ENCODE measurements at places on chromosomes 12 and 14.

GRCh38 chr12:14931359-14931758 lies 7.0 kb downstream of the ERP27 start:
- no peak overlapping the region for H3K4me3 ChIP-seq
- H3K27ac ChIP-seq: no peak overlapping the region
- no peaks in the 10 kb centered on the region for H3K4me1 ChIP-seq
- peaks cover 5% of the 10 kb centered on the region for H3K36me3 ChIP-seq
- no peak for DNase-seq

GRCh38 chr14:71267007-71267513 lies 359.8 kb downstream of the PCNX1 start:
- peaks cover 22% of the 10 kb centered on the region for H3K36me3 ChIP-seq
- H3K4me1 ChIP-seq: peaks cover 44% of the 10 kb centered on the region
- peak overlapping the region; percentile 79 for H3K4me3 ChIP-seq

GRCh38 chr12:12999271-12999958 lies 650 bp downstream of the HEBP1 start:
- peaks cover 6% of the 10 kb centered on the region for H3K27me3 ChIP-seq
- H3K27ac ChIP-seq: no peak overlapping the region
- H3K4me1 ChIP-seq: peaks cover 33% of the 10 kb centered on the region
- peak overlapping the region; percentile 92 for H3K4me3 ChIP-seq
- no peak for DNase-seq

DNA sequence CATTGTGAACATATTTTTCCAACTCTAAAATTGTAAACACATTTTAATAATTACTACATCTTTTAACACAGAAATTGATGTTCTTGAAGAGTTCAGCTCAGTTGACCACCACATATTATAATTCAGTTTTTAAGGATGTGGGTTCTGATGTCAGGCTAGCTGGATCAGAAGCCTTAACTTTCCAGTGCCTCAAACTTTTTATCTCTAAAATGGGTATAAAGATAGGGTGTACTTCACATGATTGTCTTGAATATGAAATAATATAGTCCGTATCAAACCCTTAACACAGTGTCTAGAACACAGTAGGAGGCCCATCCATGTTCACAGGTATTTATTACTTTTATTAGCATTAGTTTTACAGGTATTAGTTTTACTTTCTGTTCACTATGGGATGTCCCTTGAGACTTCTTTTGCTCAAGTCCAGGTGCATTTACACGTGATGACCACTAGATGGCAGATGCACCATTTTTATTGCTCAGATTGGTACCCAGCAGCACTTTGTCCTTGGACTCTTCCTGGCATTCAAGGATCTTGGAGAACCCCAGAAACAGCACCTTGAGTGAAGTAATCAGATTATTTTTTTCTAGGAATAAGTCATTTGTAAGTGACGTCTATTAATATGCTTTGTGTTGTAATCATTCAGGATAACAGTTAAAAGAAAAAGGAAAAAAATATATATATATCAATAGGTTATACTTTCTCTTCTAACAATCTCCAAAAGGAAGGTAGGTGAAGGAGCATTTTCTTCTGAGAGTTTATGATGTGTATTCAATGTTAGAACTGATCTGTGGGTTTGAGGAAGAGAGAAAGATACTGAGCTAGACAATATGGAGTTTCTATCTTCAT lies 580.2 kb downstream of the ETNK1 start:
- no peak overlapping the region for H3K4me3 ChIP-seq
- peaks cover 10% of the 10 kb centered on the region for H3K27me3 ChIP-seq
- no peak for DNase-seq
- no peaks in the 10 kb centered on the region for H3K36me3 ChIP-seq

- H3K27ac ChIP-seq: no peak overlapping the region
- H3K36me3 ChIP-seq: no peaks in the 10 kb centered on the region
- DNase-seq: no peak
- H3K4me3 ChIP-seq: no peak overlapping the region
- H3K4me1 ChIP-seq: peaks cover 23% of the 10 kb centered on the region
- no peaks in the 10 kb centered on the region for H3K27me3 ChIP-seq
Measured at GRCh38 chr14:75261820-75262219, 16.8 kb upstream of the FOS start.
